ENCODE measurements at places on chromosomes 4 and X.

GRCh38 chr4:74503580-74503979, 58.6 kb downstream of the AREG start:
- no peak overlapping the region for H3K27ac ChIP-seq
- H3K4me1 ChIP-seq: no peaks in the 10 kb centered on the region
- H3K27me3 ChIP-seq: no peaks in the 10 kb centered on the region
- no peaks in the 10 kb centered on the region for H3K36me3 ChIP-seq
- DNase-seq: no peak

GRCh38 chr4:2850966-2851798, 7.5 kb downstream of the ADD1 start:
- H3K4me3 ChIP-seq: no peak overlapping the region
- H3K27ac ChIP-seq: peak overlapping the region; percentile 5
- peaks cover 7% of the 10 kb centered on the region for H3K4me1 ChIP-seq
- peaks cover 33% of the 10 kb centered on the region for H3K36me3 ChIP-seq
- H3K27me3 ChIP-seq: no peaks in the 10 kb centered on the region

DNA sequence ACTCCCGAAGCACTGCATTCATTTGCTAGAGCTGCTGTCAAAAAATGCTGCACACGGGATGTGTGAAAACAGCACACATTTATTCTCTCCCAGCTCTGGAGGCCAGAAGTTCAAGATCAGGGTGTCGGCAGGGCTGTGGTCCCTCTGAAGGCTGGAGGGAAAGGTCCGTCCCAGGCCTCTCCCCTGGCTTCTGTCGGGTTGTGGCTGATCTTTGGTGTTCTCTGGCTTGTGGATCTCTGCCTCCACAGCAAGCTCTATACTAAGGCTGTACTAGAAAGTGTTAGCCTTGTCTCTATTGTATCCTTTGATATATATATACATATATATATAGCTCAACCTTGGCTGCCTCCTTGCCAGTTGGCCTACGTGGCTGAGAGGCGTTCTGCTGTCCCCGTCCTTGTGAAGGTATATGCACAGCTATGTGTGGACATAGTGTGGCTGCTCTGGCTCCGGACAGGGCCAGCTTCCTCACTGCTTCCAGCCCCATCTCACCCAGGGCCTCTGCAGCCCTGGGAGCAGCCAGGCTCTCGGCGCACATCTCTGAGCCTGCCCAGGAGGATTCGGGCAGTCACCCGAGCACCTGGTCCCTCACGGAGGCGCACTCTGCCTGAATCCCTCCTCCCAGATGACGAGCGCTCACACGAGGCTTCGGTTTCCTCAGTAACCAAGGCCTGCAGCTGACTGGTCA, 15.0 kb upstream of the DUSP9 start:
- no peaks in the 10 kb centered on the region for H3K36me3 ChIP-seq
- H3K4me1 ChIP-seq: no peaks in the 10 kb centered on the region
- H3K4me3 ChIP-seq: no peak overlapping the region
- no peak overlapping the region for H3K27ac ChIP-seq
- peak; percentile 41 for DNase-seq

- H3K4me3 ChIP-seq: no peak overlapping the region
- no peak for DNase-seq
- no peak overlapping the region for H3K27ac ChIP-seq
- H3K36me3 ChIP-seq: no peaks in the 10 kb centered on the region
Observed at GRCh38 chrX:33923262-33923661, 208.9 kb downstream of the FAM47A start.

DNA sequence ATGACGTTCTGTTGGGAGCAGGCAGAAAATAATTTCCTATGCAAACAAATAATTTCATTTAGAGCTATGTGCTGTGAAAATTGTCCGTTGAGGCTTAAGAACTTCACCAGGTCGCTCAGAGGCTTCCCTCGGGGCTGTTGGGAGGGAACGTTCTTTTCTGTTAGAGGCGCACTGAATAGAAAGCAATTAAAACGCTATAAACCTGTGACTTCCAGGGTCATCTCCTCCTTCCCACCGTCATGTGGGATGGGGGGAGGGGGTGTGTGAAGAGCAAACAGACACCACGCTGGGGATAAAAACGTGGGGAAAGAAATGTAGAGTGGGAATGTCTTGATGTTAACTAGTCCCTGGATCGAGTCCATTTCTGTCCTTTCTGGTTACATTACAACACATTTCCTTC, 35.2 kb upstream of the ZNF518B start:
- peaks cover 9% of the 10 kb centered on the region for H3K4me1 ChIP-seq
- H3K27me3 ChIP-seq: no peaks in the 10 kb centered on the region
- no peak overlapping the region for H3K27ac ChIP-seq
- H3K4me3 ChIP-seq: no peak overlapping the region
- no peaks in the 10 kb centered on the region for H3K36me3 ChIP-seq
- no peak for DNase-seq

DNA sequence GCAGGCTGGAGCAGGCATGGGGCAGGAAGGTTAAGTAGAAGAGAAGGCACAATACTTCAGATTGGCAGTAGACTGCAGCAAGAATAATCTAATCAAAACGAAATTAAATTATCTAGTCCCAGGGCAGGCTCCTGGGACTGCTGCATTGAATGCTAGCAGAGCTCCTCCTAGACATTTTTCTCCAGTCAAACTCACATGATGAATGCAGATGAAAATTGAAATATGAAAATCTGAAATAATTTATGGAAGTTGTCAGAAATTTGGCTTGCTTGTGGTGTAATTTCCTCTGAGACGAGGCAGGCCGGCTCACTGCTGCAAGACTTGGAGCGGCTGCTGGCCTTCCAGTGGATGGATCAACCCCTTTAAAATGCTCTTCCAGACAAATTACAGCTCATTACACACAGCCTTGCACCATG, 78.0 kb upstream of the TMEM33 start:
- no peak for DNase-seq
- H3K4me3 ChIP-seq: no peak overlapping the region
- H3K36me3 ChIP-seq: no peaks in the 10 kb centered on the region
- no peak overlapping the region for H3K27ac ChIP-seq

GRCh38 chrX:17930850-17931249, 69.8 kb upstream of the RAI2 start:
- H3K4me3 ChIP-seq: no peak overlapping the region
- no peaks in the 10 kb centered on the region for H3K27me3 ChIP-seq
- H3K27ac ChIP-seq: no peak overlapping the region
- no peaks in the 10 kb centered on the region for H3K36me3 ChIP-seq

- no peak overlapping the region for H3K4me3 ChIP-seq
- H3K27ac ChIP-seq: peak overlapping the region; percentile 29
- H3K36me3 ChIP-seq: no peaks in the 10 kb centered on the region
- peaks cover 38% of the 10 kb centered on the region for H3K4me1 ChIP-seq
- peak; percentile 44 for DNase-seq
Observed at GRCh38 chr4:38670939-38671591, 7.1 kb downstream of the KLF3 start.

- DNase-seq: no peak
- H3K4me1 ChIP-seq: no peaks in the 10 kb centered on the region
- H3K27me3 ChIP-seq: no peaks in the 10 kb centered on the region
- H3K4me3 ChIP-seq: no peak overlapping the region
Observed at GRCh38 chr4:25788703-25789238, 74.0 kb downstream of the SEL1L3 start.

GRCh38 chrX:49071877-49072711, 1.7 kb downstream of the PRAF2 start:
- no peaks in the 10 kb centered on the region for H3K4me1 ChIP-seq
- H3K36me3 ChIP-seq: no peaks in the 10 kb centered on the region
- peak; percentile 90 for DNase-seq
- no peak overlapping the region for H3K4me3 ChIP-seq
- H3K27ac ChIP-seq: no peak overlapping the region
- no peaks in the 10 kb centered on the region for H3K27me3 ChIP-seq

- no peak overlapping the region for H3K4me3 ChIP-seq
- no peaks in the 10 kb centered on the region for H3K27me3 ChIP-seq
- H3K27ac ChIP-seq: peak overlapping the region; percentile 29
- H3K36me3 ChIP-seq: peaks cover 4% of the 10 kb centered on the region
- no peak for DNase-seq
Observed at GRCh38 chrX:19747652-19748610, 139.5 kb downstream of the SH3KBP1 start.

All from endodermal cell (in vitro differentiated cells).